Hypothalamus (tissue), 51 donors: ENCODE measurements at places on chromosomes 16 and 17.

DNA sequence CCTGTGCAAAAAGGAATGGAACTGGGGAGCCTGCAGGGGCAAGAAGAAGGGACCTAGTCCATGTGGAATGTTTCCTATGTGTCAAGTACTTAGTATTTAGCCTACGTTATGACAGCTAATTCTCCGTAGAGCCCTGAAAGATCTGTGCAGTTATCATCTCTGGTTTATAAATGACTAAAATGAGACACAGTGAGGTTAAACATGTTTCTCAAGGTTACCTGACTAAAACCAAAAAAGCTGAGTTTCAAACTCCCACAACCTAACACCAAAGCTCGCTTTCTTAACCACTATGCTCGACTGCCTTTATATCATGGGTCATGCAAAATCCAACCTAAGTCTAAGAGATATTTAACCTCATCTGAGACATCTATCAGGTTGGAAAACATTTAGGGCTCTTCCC lies 53.3 kb upstream of the CCL2 start:
- DNase-seq = no peak

DNA sequence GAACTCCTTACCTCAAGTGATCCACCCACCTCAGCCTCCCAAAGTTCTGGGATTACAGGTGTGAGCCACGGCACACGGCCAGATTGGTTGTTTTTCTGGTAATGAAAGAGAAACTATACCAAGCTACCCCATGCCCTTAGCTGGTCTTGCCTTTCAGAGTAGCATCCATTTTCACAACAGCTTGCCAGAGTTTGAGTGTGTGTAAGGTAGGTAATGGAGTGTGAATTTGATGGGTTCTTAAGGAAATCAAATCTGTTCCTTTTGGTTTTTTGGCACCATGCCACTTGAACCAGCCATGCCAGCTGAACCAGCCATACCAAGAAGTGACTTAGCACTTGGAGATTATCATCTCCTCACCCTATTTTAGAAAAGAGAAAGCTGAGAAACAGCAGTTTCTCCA lies 5.1 kb downstream of the CALCOCO2 start:
- DNase-seq = no peak

- DNase-seq = no peak
Observed at GRCh38 chr17:63931981-63932561, at the start of gene CD79B. TSS of gene CD79B (minus strand) at chr17:63932331. CDS start at chr17:63932261, 70 bp downstream.

DNA sequence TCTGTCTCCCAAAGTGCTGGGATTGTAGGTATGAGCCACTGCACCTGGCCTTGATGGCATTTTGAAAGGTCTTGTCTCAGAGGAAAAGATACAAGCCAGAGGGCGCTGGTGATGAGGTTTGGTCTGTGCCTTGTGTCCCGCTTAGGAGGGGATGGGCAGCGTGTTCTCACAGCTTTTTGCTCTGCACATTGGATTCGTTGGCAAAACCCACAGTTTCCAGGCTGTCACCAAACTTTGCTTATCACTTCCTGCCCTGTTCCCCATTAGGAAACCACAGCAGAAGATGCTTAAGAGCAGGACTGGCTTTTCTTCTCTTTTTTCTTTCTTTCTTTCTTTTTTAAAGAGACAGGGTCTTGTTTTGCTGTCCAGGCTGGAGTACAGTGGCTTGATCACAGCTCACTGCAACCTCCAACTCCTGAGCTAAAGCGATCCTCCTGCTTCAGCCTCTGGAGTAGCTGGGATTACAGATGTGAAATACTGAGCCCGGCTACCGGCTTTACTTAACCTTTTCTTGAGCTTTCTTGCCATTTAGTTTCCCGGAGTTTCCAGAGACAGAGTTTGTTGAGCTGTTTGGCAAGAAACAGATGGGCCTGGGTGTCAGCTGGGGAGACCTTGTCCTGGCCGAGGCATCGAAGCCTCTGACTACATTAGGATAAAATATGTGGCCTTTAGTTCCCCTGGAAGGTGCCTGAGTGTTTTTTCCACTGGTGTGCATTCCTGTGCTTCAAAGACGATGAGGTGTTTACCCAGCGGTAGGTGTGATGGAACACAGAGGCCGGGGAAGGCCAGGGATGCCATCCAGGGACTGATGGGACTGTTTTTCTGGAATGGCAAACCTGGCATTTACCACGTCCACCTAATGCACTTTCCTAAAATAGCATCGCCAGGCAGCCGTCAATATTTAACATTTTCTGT lies 112.9 kb downstream of the ABCC1 start:
- DNase-seq = no peak

- DNase-seq = no peak
Observed at GRCh38 chr16:7492122-7492521, 159.5 kb downstream of the RBFOX1 start.

GRCh38 chr17:19336938-19337711 lies 25.4 kb downstream of the B9D1 start:
- no peak for DNase-seq

GRCh38 chr16:5056352-5056751 lies 9.4 kb downstream of the C16orf89 start:
- no peak for DNase-seq

GRCh38 chr17:41534899-41535546 lies 6.9 kb upstream of the KRT19 start:
- DNase-seq = no peak
